ENCODE measurements at places on chromosomes 4 and X.

DNA sequence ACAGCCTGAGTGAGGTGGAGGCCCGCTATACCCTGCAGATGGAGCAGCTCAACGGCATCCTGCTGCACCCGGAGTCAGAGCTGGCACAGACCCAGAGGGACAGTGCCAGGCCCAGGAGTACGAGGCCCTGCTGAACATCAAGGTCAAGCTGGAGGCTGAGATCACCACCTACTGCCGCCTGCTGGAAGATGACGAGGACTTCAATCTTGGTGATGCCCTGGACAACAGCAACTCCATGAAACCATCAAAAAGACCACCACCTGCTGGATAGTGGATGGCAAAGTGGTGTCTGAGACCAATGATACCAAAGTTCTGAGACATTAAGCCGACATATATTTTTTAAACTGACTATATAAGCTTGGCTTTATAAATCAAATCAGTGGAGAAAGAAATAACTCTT, 73.3 kb upstream of the HHIP start:
- no peak for DNase-seq

DNA sequence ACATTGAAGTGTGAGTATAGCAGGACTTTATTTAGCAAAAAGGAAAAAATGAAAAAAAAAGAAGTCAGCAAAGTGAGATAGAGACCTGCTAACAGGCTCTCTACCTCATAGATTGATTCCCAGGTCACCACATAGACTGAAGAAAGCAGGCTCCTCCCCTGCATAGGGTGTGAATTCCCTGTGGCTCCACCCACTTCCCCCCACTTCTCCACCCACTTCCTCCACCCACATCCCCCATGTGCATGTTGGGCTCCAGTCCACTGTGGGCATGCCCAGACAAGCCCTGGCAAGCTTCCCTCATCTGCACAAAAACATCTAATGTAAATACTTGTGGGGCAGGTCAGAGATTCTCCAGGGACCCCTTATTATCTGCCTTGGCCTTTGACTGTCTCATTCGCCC, 97.8 kb downstream of the TMEM47 start:
- DNase-seq: no peak

- DNase-seq: no peak
Measured at GRCh38 chr4:122826553-122827257, at the start of gene FGF2. FGF2 (plus strand) TSS chr4:122826831; CDS start chr4:122827175, 344 bp downstream.

- no peak for DNase-seq
Measured at GRCh38 chr4:87739494-87739893, 59.9 kb upstream of the IBSP start.

- no peak for DNase-seq
Measured at GRCh38 chrX:17030580-17031270, 84.3 kb downstream of the REPS2 start.

DNA sequence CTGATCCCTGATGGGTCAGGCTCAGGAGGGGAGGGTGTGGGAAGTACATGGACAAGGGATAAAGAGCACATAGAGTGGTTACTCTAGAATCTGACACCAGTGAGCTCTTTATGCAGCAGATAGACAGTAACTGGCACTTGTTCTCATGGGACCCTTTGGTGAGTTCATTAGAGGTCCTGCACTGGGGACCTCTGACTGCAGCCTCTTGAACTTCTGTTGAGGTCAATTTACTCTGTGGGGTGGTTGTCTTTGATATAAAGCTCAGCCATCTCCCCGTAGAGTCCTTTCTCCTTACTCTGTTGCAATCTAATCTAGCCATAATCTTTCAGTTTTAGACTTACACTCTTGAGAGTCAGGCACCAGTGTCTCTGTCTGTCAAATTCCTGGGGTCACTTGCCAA, 222.4 kb downstream of the GPAT3 start:
- DNase-seq: no peak

GRCh38 chr4:55437823-55438222, 42.1 kb downstream of the TMEM165 start:
- no peak for DNase-seq

DNA sequence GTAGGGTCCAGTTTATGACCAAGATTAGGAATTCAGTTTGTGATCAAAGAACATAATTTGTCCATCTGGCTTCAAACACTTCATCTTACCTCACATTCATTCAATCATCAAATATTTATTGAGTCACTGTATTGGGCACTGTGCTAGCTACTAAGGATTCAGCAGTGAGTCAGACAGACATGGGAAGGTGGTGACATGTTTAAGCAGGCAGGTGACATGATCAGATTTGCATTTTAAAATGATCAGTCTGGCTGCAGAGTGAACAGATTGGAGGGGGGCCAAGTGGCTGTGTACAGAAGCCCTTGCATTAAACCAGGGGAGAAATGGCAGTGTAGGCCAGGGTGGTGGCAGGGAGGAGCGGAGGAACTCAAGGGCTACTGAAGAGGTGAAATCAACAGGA, 25.1 kb upstream of the APLN start:
- no peak for DNase-seq

DNA sequence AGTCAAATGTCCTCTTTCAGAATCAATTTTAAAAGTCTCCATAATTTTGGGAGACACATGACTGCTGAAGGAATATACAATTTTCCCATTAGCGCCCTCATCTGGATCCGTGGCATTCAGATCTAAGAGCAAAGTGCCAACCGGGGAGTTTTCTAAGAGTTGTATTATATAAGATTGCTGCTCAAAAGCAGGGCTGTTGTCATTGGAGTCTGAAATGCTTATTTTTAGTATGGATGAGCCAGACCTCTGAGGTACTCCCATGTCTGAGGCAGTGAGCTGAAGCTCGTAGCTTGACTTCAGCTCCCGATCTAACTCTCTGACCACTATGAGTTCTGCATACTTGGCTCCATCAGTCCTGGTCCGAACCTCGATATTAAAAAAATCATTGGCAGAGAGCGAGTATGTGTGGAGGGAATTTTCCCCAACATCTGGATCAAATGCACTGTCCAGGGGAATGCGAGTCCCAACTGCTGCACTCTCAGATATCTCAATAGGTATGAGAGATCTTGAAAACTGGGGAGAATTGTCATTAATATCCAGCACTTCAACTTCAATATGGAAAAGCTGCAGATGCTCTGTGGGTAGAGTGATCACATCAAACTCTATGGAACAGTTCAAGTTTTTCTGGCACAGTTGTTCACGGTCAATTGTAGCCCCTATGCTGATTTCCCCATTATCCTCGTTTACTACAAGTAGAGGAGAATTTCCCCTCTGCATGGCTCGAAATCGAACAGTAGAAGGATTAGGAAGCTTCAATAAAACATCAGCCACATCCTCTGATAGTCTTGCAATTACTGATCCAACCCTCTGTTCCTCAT, 917 bp downstream of the PCDH18 start:
- no peak for DNase-seq

DNA sequence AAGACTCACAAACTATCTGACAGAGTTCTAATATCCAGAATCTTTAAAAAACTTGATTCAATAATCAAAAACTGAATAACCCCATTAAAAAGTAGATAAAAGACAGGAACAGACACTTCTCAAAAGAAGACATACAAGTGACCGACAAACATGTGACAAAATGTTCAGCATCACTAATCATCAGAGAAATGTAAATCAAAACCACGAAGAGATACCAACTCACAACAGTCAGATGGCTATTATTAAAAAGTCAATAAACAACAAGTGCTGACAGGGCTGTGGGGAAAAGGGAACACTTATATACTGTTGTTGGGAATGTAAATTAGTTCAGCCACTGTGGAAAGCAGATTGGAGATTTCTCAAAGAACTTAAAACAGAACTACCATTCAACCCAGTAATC, 138.1 kb upstream of the RASGEF1B start:
- DNase-seq: no peak

GRCh38 chr4:185542626-185543315, 7.5 kb upstream of the PDLIM3 start:
- DNase-seq: no peak

GRCh38 chrX:110026099-110026844, 23.4 kb downstream of the TMEM164 start:
- no peak for DNase-seq

GRCh38 chrX:123990169-123990568, 28.7 kb downstream of the STAG2 start:
- DNase-seq: no peak

GRCh38 chr4:40309250-40309774, 25.8 kb upstream of the CHRNA9 start:
- DNase-seq: no peak

DNA sequence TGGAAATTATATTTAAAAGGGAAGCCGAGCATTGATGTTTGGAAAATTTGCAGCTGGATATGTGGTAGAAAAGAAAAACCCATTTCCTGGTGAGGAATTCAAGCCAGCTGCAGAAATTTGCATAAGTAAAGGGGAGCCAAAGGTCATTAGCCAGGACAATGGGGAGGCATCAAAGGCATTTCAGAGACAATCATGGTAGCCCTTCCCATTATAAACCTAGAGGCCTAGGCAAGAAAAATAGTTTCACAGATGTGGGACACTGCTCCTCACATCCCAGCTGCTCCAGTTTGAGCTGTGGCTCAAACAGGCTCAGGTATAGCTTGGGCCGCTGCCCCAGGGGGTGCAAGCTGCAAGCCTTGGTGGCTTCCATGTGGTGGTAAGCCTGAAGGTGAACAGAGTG, 35.8 kb downstream of the NAP1L3 start:
- no peak for DNase-seq

GRCh38 chr4:79212311-79212710, 113.5 kb downstream of the NAA11 start:
- DNase-seq: no peak

- DNase-seq: no peak
Measured at GRCh38 chr4:142009751-142010150, 373.4 kb downstream of the IL15 start.

DNA sequence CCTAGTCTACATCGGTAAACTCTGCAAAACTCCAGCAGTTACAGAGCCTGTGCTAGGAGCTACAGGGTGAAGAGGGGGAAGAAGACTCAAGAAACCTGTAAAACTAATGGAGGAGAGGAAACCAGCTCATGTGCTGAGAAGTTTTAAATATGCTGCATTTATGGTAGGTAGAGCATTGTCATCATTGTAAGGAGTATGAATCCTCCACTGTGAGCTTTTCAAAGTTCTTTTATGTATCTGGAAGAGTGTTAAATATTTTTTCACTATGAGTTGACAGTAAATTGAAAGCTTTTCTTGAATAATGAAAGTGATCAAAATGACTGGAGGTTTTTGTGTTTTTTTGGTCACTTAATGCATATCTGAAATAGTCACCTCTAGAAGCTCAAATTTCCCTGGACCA, 46.2 kb downstream of the SEPTIN11 start:
- DNase-seq: no peak

DNA sequence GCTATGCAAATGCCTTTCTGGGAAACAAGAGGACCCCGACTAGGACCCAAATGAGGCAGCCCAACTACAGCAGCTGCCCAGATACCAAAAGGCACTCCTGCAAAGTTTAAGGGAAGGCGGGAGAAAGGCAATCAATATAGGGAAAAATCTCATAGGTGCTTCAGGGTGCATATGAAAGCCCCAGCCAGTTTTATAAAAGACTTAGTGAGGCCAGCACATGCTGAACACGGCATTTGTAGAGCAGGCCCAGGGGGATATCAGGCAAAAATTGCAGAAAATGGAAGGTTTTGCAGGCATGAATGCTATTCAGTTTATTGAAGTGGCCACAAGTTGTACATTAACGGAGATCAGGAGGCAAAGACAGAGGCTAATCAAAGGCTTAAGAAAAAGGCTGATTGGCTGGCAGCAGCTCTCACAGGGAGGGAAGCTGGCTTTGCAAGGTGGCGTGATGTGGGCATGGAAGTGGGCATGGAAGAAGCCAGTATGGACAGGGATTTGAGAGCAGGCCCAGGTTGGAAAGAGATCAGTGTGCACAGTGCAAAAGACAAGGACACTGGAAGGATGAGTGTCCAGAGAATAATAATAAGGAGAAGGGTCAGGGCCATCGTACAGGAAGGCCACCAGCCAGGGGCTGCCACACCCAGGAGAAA, 37.7 kb upstream of the UGT2B7 start:
- no peak for DNase-seq

DNA sequence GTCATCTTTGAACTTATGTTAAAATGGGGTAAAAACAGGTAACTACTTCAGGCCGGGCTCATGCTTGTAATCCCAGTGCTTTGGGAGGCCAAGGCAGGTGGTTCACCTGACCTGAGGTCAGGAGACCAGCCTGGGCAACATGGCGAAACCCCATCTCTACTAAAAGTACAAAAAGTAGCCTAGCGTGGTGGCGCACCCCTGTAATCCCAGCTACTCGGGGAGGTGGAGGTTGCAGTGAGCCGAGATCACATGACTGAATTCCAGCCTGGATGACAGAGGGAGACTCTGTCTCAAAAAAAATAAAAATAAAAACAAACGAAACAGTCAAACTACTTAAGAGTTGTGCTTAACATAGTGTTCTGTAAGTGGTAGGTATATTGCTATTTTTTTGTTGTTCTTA, 2.5 kb downstream of the DDX3X start:
- no peak for DNase-seq

DNA sequence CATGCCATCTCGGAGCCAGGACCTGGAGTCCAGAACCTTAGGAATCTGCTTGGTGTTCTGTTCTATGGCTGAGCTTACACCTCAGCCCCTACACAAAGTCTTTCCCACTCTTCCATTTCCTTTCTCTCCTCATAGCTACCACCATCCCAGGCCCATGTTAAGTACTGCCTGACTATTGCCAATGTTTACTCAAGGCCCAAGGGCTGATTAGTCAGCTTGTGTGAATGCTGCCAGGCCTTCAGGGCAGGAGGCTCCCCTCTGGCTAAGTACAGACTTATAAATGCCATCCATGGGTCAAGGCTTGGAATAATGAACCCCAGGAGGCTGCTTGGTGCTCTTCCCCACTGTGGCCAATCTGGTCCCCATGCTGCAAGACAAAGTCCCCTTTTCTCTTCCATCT, 411.6 kb upstream of the MAGEB18 start:
- no peak for DNase-seq

- DNase-seq: no peak
Measured at GRCh38 chrX:109635146-109635545, 10.2 kb upstream of the KCNE5 start.

DNA sequence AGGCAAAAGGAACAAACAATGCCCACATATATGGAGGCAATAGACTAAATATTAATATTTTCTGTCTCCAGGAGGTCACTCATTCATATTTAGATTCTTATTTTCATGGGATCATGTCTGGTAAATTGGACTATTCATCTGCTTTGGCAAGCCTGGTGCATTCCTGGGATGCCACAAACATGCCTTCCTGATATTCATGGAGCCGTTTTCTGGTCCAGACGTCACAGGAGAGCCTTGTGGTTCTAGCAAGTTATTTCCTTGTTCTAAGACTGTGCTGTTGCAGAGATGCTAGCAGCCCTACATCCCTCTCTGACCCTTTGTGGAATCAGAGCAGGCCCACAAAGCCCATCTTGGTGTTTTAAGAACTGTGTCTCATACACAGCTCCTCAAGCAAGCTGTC, 16.1 kb upstream of the EXOSC9 start:
- DNase-seq: no peak

DNA sequence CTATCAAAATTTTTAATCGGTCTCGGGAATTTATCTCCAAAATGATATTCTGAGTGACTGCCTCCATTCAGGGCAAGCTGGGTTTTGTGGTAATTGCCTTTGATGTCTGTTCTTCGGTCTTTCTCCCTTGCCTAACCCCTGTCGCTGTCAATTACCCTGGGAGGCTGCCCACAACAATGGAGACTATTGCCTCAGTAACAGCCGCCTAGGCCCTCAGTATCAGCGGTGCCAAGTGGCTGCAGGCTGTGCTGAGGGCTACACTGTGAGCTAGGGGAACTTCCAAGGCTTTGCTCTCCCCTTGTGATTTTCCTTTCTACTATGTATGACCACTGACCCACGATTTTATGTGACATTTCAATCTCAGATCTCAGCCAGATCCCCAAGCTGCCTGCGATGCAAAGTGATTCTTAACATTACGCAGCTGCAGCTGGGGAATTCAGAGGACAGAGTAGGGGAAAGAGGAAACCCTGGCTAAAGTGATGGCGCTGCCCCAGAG, 36.3 kb upstream of the REST start:
- no peak for DNase-seq
